ENCODE measurements at places on chromosomes 6 and 20. TPM values are rescaled to one million over a fixed set of nuclear protein-coding genes. Genes with fewer than 3 reads are reported as not detected.

The MYLK2 gene
- total RNA-seq: 0.87 TPM

The GSTA1 gene
- total RNA-seq: 0.28 TPM

The C20orf144 gene
- total RNA-seq: not detected

The TFAP2D gene
- not detected for total RNA-seq

The HTR1B gene
- total RNA-seq: 14.0 TPM

The ULBP2 gene
- total RNA-seq: 0.69 TPM

The OPN5 gene
- not detected for total RNA-seq

The ACSS1 gene
- 32.2 TPM for total RNA-seq

The GSTA4 gene
- total RNA-seq: 3.9 TPM

The ZSCAN23 gene
- total RNA-seq: 1.6 TPM

The MEI4 gene
- total RNA-seq: 0.05 TPM

The COL20A1 gene
- 0.23 TPM for total RNA-seq

DNA sequence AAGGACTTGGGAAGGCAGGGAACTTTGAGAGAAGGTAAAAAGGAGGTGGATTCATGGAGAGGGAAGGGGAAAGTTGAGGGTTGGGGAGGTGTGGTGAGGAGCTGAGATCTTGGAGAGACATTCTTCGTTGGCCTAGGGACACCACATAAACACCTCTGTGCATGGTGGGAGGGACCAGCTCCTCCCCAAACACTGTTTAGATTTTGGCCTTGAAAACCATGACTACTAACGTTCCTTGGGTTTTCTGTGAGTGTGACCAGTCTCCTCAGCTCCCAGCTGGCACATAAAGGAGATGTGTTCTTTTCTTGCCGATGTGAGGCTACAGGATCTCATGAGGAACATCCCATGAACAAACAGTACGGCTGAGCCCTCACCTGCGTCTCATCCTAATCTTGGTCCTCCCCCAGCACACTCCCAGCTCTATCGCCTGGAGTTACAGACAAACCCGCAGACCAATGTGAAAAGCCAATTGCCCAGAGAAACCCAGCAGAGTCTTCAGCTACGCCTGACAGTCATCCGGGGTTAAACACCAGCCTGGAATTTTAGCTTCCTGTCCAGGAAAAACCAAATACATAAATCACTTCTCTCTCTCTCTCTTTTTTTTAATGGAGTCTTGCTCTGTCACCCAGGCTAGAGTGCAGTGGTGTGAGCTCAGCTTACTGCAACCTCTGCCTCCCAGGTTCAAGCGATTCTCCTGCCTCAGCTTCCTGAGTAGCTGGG lies 22.0 kb upstream of the DDR1 start:
- no peak for DNase-seq
- H3K36me3 ChIP-seq: no peaks in the 10 kb centered on the region
- no peaks in the 10 kb centered on the region for H3K4me1 ChIP-seq
- no peak overlapping the region for H3K27ac ChIP-seq
- no peak overlapping the region for H3K4me3 ChIP-seq

GRCh38 chr6:133337308-133337707 lies 96.2 kb downstream of the EYA4 start:
- H3K27ac ChIP-seq: no peak overlapping the region
- no peaks in the 10 kb centered on the region for H3K4me1 ChIP-seq
- DNase-seq: no peak
- no peak overlapping the region for H3K4me3 ChIP-seq
- H3K27me3 ChIP-seq: no peaks in the 10 kb centered on the region

DNA sequence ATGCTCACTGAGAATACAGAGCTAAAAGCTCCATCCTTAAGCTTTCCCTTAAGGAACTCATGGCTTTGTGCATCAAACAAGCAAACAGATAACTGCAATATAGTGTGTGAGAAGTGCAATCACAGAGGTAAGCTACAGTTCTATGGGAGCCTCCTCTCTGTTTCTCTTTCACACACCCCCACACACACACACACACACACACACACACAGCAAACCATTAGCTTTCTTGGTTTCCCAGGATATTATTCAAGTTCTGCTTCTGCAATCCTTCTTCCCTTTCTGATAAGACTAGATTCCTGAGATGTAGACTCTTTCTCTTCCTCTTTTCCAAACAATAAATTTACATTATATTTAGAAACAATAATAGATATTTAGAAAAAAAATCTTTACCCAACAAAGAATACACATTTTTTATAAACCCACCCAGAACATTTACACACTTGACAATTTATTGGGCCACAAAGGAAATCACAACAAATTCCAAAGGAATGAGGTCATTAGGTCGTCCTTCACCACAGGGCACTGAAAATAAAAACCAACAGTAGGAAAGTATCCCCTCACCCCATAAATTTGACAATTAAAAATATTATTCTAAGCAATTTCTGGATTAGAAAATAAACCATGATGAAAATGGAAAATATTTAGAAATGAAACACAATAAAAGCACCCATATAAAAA lies 9.3 kb upstream of the GFOD1 start:
- H3K27ac ChIP-seq: no peak overlapping the region
- no peaks in the 10 kb centered on the region for H3K4me1 ChIP-seq
- no peak overlapping the region for H3K4me3 ChIP-seq
- H3K27me3 ChIP-seq: no peaks in the 10 kb centered on the region

GRCh38 chr20:35091816-35092523 lies 637 bp downstream of the TRPC4AP start:
- peaks cover 15% of the 10 kb centered on the region for H3K4me1 ChIP-seq
- no peaks in the 10 kb centered on the region for H3K36me3 ChIP-seq
- no peak for DNase-seq

- H3K27ac ChIP-seq: peak overlapping the region; percentile 27
- H3K4me1 ChIP-seq: peaks cover 72% of the 10 kb centered on the region
Observed at GRCh38 chr20:31675828-31676608, 38.3 kb downstream of the COX4I2 start.

DNA sequence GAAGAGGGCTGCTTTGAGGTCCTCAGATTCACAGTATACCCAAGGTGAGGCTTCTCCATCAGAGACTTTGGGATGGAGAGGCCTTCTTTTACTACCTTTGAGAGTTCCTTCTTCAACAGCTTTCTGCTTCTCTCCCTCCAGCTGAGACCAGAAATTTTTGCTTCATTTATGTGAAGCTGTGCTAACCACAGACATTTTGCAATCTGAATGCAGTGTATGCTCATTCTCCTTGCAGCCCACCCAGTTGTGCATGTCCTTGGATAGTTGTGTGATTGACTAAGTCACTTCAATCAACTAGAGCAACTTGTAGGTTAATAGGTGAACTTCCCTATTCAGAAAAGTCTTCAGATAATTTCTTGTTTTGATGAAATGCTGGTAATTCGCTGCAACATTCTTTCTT lies 20.1 kb downstream of the DCBLD1 start:
- no peak overlapping the region for H3K4me3 ChIP-seq
- peaks cover 16% of the 10 kb centered on the region for H3K4me1 ChIP-seq
- DNase-seq: no peak
- no peak overlapping the region for H3K27ac ChIP-seq
- H3K36me3 ChIP-seq: no peaks in the 10 kb centered on the region
- no peaks in the 10 kb centered on the region for H3K27me3 ChIP-seq

DNA sequence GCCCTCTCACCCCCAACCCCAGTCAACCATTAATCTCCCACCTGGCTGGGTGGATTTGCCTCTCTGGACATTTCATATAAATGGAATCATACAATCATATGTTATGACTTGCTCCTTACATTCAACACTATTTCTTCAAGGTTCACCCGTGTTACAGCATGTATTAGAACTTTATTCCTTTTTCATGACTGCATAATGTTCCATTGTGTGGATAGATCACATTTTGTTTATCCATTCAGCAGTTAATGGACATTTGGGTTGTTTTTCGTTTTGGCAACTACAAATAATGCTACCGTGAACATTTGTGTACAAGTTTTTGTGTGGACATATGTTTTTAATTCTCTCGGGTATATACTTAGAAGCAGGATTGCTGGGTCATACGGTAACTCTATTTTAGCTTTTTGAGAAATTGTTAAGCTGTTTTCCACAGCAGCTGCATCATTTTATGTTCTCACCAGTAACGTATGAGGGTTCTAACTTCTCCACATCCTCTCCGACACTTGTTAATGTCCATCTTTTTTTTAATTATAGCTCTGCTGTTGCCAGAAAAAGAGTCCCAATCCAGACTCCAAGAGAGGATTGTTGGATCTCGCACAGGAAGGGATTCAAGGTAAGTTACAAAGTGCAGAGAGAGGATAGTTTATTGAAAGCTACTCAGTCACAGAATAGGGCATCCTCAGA lies 15.9 kb upstream of the BNIP5 start:
- no peak for DNase-seq
- no peaks in the 10 kb centered on the region for H3K4me1 ChIP-seq
- no peaks in the 10 kb centered on the region for H3K36me3 ChIP-seq
- no peak overlapping the region for H3K4me3 ChIP-seq
- no peaks in the 10 kb centered on the region for H3K27me3 ChIP-seq

GRCh38 chr6:122059918-122060317 lies 339.5 kb upstream of the HSF2 start:
- H3K27me3 ChIP-seq: peaks cover 3% of the 10 kb centered on the region
- DNase-seq: no peak
- H3K4me3 ChIP-seq: no peak overlapping the region
- no peak overlapping the region for H3K27ac ChIP-seq

DNA sequence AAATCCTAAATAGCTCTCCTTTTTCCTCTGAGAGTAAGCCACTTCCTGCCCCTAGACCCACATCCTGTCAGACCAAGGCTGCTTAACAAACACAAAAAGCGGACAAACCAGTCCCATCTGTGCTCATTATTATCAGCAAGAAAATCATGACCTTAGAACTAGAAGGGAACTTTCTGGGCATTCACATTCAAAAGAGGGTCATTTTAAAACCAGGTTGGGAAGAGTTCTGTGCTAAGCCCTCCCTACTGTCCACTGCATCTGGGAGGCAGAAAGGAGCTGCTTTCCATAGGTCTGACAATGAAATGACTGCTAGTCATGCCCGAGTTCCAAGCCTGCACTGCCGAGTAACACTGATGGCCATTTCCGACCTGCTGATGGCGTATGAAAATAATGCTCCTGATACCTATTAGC lies 15.4 kb downstream of the EZR start:
- H3K27ac ChIP-seq: peak overlapping the region; percentile 54
- peaks cover 8% of the 10 kb centered on the region for H3K36me3 ChIP-seq
- DNase-seq: no peak

- no peak overlapping the region for H3K27ac ChIP-seq
- no peak overlapping the region for H3K4me3 ChIP-seq
- DNase-seq: no peak
- no peaks in the 10 kb centered on the region for H3K36me3 ChIP-seq
Observed at GRCh38 chr6:54473328-54473727, 165.1 kb downstream of the TINAG start.

DNA sequence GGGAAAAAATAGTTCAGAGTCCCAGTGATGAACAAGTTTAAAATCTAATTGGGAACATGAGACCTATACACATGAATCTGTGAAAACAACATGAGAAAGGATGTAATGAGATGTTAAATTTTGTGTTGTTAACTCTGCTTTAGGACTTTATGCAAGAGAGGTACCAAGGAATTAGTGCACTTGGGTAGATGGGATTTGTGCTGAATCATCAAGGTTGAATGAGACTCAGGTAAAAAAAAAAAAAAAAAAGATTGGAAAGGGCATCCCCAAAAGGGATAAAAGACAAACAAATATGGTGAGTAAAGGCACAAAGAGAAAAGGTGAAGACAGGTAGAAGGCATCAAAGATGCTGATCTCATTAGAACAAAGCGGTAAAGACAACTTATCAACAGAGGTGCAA lies 644.4 kb downstream of the CBLN4 start:
- no peak for DNase-seq
- H3K27me3 ChIP-seq: no peaks in the 10 kb centered on the region
- H3K36me3 ChIP-seq: no peaks in the 10 kb centered on the region
- H3K27ac ChIP-seq: no peak overlapping the region
- no peak overlapping the region for H3K4me3 ChIP-seq

DNA sequence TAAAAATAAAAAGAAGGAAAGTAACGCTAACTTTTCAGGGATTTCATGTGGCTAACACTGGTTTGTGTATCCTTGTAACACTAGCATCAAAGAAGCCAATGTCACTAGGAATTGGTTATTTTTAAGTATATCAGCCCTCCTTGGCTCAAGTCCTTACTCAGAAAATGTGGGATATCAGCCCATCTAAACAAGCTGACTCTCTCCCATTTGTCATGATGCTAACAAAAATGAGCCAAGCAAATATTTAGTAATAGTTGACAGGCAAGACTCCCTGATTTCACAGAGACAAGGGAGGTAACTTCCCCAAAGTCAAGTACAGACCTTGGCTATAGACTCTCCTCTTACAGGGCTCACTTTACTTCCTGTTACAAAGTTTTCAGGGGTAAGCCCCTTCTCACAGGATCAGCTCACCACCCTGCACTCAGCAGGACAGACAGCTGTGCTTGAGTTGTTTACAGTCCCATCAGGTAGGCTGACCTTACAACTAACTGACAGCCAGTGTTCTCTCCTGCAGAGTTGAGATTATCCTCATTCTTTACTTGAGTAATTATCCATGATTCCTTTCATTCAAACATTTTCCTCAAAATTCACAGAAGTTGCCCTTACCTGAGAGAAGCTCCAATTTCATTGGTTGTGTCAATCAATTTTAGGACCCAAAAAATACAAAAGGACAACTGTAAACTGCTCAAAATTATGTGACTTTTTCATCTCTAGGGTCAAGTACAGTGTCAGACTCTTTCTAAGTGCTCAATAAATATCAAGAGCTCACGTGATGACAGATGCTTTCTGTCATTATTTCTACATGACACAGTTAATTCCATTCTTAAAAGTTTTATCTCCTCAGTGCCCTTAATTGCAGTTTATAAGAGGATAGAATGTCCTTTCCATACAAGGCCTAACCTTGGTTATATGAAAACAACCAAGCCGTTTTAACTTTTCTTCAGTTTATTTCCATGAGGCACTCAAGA lies 38.1 kb upstream of the BMP5 start:
- peak overlapping the region; percentile 42 for H3K27ac ChIP-seq
- H3K4me3 ChIP-seq: no peak overlapping the region
- no peak for DNase-seq
- peaks cover 10% of the 10 kb centered on the region for H3K4me1 ChIP-seq
- H3K36me3 ChIP-seq: no peaks in the 10 kb centered on the region
- no peaks in the 10 kb centered on the region for H3K27me3 ChIP-seq

DNA sequence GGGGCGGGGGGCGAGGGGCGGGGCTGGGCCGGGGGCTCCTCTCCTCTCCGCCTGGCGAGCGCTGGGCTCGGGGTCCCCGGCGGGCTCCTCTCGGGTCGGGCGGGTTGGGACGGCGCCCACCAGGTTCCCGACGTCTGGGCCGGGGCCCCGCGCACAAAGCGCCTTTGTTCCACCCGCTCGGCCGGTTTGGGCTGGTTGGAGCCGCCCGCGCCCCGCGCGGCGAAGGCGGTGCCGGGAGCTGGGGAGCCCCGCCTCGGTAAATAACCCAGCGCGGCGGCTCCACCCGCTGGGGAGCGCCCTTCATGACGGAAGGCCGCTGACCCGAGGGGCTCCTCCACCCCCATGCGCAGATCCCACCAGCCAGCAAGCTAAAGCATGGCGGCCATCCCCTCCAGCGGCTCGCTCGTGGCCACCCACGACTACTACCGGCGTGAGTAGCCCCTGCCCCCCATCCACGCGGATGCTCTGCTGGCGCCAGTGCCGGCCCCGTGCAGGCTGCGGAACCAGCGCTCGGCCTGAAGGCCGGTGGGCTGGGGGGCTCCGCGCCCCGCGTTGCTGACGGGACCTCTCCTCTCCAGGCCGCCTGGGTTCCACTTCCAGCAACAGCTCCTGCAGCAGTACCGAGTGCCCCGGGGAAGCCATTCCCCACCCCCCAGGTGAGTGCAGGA lies 503 bp downstream of the PPDPF start:
- H3K27ac ChIP-seq: peak overlapping the region; percentile 77
- H3K4me3 ChIP-seq: peak overlapping the region; percentile 79
- H3K27me3 ChIP-seq: no peaks in the 10 kb centered on the region
- peaks cover 4% of the 10 kb centered on the region for H3K36me3 ChIP-seq
- peaks cover 7% of the 10 kb centered on the region for H3K4me1 ChIP-seq
